ENCODE measurements at places on chromosomes 5 and 9. TPM values are rescaled to one million over a fixed set of nuclear protein-coding genes. Genes with fewer than 3 reads are reported as not detected.

DNA sequence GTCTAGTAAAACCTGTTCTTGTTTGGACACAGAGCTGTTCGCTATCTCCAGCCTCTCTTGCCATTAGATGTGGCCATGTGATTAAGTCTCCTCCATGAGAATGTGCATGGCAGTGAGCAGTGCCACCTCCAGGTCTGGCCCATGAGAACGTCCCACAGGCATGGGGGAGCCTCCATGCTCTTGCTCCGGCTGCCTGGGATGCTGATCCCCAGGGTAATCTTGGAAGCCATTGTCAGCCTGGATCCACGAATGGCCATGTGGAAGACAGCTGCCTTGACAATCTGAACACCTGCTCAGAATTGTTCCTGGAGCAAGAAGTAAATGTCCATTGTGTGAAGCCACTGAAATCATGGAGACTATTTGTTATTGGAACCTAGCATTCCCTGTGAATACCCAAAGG lies 83.5 kb downstream of the FSTL4 start:
- no peak for DNase-seq

- DNase-seq: no peak
Observed at GRCh38 chr5:84673785-84674184, 289.1 kb upstream of the EDIL3 start.

DNA sequence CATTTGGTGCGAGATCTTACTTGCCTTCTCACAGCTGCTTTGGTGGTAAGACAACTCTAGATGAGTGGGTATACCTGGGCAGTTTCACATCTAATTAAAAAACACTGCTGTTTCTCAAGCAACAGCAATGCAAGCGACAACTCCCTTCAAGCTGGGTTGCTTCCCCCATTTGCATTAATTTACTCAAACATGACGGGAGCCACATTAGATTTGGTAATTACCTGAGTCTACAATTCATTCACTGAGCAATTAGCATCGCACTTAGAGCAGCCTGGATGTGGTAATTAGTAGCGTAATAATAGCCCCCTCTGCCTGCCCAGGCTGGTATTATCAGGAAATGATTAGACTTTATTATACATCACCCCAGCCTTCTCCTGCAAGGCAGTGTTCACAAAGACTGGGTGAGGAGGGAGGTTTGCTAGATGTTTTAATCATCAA lies 73.4 kb downstream of the FBXO38 start:
- no peak for DNase-seq

DNA sequence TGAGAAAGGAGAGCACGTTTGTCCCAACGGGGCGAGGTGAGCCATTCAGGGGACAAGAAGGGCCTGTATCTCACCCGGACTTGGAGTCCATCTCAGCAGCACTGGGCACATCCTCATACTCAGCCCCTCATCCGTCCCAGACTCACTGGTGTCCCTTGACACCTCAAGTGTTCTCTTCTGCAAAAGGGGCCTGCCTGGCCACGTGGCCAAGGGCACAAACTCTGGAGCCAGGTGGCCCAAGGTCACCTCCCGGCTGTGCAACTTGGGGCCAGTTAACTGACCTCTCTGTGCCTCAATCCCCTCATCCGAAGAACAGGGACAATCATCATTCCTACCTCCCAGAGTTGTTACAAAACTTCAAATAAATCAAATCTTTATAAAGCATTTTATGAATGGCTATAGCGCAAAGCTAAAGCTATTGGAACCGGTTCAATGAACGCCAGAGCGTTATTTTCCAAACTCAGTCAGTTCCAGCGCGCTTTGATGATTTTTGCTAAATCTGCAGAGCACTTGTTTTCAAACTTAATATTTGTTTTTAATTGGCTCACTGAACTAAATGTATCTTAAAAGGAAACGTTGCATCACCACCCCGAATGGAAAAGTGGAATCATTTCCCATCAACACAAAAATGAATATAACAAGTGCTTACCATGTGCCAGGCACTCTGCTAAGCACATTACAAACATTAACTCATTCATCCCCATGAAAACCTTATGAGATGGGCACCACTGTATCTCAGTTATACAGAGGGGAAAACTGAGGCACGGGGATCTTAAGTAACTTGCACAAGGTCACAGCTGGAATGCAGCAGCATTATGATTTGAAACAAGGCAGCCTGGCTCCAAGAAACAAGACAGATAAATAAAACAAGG lies 49.3 kb downstream of the DUSP1 start:
- peak; percentile 10 for DNase-seq

Gene LRRC19
- not detected for total RNA-seq

GRCh38 chr5:67416133-67416937 lies 219.7 kb upstream of the CD180 start:
- DNase-seq: no peak

Measured in H7 (cell line).